ENCODE measurements at places on chromosomes 5 and 9.

DNA sequence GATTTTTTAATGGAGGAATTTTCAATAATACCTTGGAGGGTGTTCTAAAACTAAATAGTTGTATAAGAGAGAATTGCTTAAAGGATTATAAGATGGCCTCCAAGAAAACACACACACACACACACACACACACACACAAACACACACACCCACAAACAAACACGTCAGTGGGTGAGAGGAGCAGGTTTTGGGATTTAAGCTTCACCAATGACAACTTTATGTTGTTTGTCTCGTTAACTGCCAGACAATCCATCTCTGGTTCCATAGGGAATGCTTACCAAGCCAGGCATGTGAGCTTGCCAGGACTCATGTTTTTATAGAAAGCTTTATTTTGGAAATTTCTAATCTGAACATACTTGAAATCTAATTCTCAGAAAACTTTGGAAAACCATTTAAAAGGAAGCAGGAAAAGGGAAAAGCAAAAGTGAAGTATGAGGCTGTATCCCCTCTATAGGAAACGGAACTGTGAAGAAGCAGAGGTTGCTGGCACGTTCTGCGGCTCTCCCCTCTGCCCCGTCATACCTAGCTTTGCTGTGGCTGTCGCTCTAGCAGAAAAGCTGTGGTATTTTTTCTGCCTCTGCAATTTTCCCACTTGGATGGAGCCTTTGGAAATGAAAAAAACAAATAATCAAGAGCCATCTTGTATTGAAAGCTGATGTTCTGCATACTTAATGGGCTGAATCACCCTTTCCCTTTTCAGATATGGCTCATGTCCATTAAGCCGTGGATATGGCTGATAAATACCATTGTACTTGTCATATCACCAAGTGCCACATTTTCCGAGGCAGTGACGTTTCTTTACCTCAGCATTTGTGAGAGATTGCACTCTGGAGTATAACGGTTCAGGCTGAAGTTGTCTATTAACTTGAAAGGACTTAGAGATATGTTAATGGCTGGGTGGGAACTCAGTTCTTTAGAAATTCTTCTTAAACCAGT is 112.7 kb downstream of the NTRK2 start:
- DNase-seq, result no peak

DNA sequence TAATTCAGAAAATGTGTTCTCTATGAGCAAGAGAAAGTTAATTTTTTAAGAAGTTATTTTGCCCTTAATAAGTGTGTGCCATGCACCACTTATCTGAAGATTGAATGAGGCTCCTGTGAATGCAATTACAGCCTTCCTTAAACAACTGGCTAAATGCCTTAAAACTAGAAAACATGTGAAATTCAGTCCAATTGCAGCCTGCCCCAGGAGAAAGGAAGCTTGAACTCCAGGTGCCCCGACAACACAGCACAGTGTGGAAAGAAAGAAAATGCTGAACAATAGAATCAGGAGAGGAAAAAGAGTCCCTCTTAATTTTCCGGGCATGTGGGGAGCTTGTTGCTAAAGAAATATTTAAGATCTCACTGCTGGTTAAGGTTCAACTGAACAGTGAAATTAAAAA is 8.8 kb downstream of the LHFPL2 start:
- DNase-seq, result no peak

DNA sequence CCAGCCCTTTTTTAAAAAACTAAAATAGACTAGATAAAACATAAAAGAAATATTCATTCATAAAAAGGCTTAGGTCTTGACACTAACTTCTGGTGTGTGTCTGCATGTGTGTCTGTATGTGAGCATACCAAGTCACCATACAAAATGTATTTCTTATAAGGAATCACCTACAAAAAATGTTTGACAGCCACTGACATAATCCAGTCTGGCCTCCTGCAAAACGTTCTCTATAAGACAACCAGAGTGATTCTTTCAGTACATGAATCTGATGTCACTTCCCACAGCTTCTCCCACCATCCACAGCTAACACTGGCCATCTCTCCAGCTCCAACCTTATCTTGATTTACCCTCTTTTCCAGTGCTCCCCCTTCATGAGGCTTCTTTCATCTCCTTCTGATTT is 192.3 kb downstream of the TLE1 start:
- DNase-seq, result no peak

GRCh38 chr5:61371474-61371873 is 39.4 kb downstream of the ZSWIM6 start:
- DNase-seq, result no peak

- DNase-seq, result no peak
Observed at GRCh38 chr9:137875846-137876245, 1.7 kb upstream of the CACNA1B start.

All from stimulated activated naive CD4-positive, alpha-beta T cell treated with Interleukin-2 at 50 U/mL for 16 hours (primary cell).